ENCODE measurements at places on chromosomes 7 and 10. TPM values are rescaled to one million over a fixed set of nuclear protein-coding genes. Genes with fewer than 3 reads are reported as not detected.

Gene LIPJ
- polyA plus RNA-seq, result 0.32 TPM

DNA sequence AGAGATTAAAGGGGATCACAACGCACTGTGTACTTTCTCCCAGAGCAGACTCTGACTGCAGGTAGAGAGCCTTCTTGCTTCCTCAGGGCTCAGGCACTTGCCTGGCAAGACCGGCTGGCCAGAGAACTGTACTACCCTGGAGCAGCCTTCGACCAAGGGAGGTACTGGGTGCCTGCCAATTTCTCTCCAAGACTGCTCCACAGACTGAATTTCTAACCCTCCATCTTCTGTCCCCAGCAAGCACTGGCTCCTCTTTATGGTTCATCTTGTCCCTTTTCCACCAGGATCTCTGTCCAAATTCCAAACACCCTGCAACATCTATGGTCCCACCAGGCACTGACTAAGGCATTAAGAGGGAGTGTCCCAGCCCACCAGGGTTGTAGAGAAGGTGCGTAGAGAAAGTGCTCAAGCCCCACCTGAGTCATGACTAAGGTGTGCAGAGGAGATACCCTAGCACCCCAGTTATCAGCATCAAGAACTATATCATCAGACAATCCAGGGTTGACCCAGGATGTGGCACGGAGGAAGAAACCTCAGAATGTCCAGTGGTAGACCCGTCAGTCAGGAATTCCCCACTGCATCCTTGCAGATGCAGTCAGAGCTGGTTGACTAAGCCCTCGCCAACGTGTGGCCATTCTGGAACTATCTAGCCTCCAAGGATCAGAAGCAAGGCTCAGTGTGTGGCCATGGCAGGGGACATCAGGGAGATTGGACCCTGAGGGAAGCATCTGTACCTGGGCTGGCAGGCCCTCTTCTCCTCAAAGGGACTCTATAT lies 60.9 kb upstream of the CAMK2B start:
- DNase-seq, result no peak

GRCh38 chr10:59177836-59178235 lies 1.4 kb downstream of the PHYHIPL start:
- no peak for DNase-seq

GRCh38 chr10:103814626-103815370 lies 40.6 kb downstream of the SH3PXD2A start:
- no peak for DNase-seq

- DNase-seq, result no peak
These were observed 2.0 kb downstream of the ANLN start for GRCh38 chr7:36391436-36392198.

GRCh38 chr7:157870644-157871290 lies 534.0 kb downstream of the DNAJB6 start:
- DNase-seq, result no peak

DNA sequence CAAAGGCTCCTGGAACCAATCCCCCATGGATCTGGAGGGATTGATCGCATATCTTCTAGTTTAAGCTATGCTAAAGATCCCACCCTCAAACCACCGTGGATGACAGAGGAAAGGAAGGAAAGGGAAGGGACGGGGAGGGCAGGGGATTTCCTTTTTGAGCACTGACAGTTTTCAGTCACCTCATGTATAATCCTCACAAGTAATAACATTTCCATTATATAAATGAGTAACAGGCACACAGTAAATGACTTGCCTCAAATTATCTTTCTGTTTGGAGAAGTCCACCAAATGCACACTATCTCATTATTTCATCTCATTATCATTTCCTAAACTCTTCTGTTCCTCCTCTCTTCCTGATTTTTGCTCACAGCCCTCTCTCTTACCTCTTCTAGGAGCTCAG lies 127.1 kb upstream of the AOAH start:
- no peak for DNase-seq

Gene C10orf53
- polyA plus RNA-seq, result not detected

- DNase-seq, result no peak
These were observed 82.2 kb downstream of the CFAP58 start for GRCh38 chr10:104435822-104436221.
